ENCODE measurements at places on chromosomes 2 and 18.

DNA sequence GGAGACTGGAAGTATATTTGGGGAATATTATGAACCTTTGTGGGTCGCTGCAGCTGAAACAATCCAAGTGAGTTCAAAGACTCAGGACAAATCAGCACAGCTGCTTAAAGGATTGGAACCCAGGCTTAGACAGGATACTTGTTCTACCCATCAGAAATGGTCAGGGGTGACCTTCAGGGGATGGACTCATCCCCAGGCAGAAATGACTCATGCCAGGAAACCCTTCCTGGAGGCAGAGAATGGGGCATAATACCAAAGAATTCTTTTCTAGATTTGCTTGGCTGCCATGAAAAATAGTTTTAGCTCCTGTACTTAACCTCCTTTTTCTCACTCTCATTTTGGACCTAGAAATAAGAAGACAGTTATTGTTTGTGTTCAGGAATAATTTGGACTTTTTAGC, 425.5 kb downstream of the TSN start:
- DNase-seq: no peak

DNA sequence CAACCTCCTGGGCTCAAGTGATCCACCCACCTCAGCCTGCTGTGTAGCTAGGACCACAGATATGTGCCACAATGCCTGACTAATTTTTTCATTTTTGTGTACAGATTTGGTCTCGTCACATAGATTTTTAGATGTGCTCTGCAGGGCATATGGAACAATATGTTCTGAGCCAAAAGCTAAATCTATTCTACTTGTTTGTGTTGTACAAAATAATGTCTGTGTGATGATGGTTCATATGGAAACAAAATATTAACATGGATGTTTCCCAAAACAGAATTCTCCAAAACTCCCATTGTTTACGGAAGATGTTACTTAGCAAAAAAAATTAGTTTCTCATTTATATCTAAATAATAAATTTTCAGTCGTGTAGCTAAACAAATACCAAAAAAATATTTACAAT, 12.6 kb upstream of the KLHL23 start:
- no peak for DNase-seq

DNA sequence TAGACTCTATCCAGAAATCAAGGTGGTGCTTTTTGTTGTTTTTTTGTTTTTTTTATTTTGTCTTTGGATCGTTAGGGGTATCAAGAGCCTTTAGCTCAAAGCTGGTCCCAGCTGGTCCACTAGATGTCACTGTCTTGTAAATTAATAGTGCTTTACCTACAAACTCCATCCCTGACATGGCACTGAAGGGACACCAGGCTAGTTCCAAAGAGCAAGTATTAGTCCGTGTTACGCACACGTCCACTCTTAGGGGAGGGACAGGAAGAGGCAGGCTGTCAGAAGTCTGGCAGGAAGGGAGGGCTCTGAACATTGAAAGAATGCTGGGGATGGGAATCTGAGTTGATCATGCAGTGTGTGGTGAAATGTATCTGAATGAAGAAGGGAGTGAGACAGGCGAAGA, 85.9 kb upstream of the CCBE1 start:
- no peak for DNase-seq

GRCh38 chr2:44532031-44532430, 170.3 kb downstream of the CAMKMT start:
- no peak for DNase-seq

DNA sequence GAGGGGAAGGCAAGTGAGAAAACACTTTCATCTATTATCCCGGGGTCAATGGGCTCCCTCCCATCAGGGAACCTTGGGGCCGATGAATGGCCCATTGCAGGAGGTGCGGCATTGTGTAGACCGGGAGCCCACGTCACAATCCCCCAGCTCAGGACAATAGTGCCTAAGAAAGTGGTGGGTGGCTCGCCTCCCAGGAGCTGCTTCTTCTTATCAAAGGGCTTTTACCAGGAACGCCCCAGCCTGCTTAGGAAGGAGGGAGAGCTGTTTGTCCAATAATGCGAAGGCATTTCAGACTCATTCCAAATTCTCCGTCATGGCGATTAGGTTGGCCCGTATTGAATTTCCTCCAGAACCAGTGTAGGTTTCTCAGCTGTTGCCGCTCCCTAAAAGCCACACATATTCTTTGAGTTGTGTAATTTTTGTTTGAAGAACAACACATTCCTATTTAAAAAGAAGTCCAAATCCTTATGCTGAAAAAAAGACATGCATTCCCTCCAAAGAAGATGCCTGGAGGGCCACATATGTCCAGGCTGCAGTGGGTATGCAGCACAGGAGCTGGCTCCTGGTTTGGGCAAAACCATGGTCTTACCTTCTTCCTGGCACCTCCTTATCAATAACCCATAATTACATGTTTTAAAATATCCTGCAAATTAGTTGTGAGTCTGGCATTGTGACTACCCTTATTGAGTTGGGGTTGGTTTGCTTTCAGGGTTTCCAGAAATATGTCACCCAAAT, 264.7 kb downstream of the MYCN start:
- no peak for DNase-seq

DNA sequence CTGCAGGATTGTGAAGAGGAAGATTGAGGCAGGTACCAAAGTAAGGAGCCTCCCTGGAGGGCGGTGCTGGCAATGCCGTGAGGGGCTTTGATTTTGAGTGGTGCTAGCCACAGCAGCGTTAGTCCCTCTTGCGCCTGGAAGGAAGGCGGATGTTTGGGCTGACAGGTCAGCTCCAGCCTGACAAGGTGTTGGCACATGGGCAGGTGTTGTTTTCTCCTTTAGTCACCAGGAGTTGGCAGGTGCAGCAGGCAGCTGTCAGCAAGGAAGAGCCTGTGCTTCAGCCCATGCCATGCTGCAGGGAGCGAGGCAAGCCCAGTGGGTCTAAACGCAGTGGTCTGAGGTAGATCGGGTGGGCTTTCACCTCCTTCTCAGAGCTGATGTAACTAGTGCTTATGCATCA, 8.5 kb downstream of the SEC11C start:
- no peak for DNase-seq

GRCh38 chr2:195322324-195322723, 334.7 kb upstream of the SLC39A10 start:
- DNase-seq: no peak

GRCh38 chr2:112942654-112943002, 31.7 kb downstream of the IL37 start:
- no peak for DNase-seq

DNA sequence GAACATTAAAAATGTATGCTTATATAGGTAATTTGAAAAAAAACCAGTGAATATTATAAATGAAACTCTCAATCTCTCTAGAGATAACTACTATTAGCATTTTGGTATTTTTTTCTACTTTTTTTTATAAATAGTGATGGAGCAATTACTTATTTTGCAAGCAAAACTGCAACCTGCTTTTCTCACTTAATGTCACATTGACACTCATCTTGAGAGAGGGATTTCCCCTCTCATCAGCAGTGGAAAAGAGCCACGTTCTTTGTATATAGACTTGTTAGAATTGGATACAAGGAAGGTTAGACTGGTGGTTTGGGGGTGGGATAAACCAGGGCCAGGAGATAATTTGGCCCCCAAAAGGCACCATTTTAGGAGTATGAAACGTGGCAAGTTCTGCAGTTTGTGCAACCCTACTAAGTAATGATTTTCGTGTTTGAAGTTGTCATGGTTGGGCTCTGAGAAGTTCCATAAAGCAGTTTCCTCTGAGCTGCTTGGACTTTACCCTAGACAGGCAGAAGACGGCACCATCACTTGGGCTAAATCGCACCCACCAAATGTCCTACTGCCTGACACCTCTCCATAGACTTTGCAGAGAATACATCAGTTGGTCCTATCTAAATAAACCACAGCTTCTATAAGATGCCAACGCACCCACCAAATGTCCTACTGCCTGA, 194.0 kb downstream of the ACTR3 start:
- no peak for DNase-seq

DNA sequence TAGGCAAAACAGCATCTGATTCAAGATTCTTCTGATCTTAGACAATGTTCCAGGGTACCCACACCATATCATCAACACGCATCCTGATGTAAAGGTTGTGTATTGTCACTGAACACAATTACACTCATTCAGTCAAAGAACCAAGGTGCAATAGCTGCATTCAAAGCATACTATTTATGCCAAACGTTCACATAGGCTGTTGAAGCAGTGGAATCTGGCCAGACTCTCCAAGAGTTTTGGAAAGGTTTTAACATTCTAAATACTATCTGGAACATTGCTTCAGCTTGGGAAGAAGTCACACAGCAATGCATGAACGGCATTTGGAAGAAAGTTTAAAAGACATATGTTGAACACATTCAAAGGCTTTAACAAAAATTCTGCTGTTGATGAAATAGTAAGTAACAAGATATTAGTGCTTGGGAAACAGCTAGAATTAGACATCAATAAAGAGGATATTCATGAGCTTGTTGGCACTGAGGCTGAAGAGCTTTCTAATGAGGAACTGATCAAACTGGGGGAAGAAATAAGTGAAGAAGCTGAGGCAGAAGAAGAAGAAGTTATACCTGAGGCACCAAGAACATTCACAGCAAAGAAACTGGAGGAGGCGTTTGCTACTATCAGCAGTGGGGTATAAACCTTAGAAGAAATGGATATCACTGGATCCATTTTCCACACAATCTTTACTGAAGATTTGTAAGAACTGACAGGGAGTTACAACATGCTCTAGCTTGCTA, 47.6 kb upstream of the MSH6 start:
- DNase-seq: no peak

DNA sequence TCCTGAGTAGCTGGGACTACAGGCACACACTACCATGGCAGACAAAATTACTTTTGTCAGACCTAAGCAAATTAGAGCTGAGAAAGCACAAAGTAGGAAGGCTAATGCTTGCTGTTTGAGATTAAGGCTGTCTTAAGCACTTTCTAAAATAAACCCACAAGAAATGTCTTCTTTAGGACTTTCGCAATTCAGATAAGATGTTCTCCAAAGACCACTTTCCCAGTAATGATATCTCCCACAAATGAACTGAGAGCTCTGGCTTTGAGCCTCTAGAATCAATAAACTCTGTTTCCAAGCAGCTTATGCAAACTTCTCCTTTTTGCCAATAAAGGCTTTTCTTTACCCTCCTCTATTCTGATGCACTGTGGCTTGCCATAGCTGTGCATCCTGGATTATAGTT, 32.0 kb upstream of the GALNT1 start:
- DNase-seq: no peak

DNA sequence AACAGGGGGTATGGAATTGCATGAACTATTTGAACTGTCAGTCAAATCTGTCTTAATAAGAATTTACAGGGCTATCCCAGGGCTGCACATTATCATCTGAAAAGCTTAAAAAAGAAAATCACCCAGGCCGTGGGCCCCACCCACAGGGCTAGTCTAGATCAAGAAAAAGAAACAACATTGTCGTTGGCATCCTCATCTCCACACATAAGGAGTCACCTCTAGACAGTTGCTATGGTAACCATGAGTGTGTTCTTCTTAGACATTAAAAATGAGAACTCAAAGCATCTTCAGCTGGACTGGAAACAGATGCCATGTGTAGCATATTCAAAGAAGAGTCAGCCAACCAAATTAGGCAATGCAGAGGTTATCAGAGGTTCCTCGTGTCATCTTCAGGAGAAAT, 72.3 kb upstream of the CPO start:
- no peak for DNase-seq

- DNase-seq: no peak
Measured at GRCh38 chr2:81324046-81324445, 1019.5 kb upstream of the LRRTM1 start.

DNA sequence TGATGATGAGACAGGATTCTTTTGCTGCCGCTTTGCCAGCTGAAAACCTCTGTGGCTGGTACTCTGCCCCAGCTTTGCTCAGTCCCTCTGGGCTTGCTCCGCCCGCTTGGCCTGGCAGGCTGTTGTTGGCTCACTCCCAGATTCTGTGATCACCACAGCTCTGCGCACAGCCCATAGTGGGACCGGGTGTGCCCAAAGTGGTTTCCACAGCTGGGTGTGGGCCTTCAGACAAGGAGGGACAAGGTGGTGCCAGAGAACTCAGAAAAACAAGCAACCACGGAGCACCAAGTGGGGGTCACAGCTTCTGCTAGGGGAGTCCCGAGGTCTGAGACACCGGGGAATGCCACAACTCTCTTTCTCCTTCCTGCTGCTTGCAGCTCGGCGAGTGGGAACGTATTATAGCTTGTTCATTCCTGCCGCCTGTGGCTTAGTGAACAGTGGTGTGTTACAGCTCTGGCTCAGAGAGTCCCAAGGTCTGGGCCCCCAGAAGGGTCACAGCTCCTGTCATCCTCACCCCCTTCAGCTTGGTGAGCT, 9.2 kb upstream of the KYNU start:
- no peak for DNase-seq

GRCh38 chr2:173171924-173172643, 96.4 kb downstream of the MAP3K20 start:
- DNase-seq: no peak
